AG04449 (cell line): ENCODE measurements at places on chromosomes 2 and 18.

DNA sequence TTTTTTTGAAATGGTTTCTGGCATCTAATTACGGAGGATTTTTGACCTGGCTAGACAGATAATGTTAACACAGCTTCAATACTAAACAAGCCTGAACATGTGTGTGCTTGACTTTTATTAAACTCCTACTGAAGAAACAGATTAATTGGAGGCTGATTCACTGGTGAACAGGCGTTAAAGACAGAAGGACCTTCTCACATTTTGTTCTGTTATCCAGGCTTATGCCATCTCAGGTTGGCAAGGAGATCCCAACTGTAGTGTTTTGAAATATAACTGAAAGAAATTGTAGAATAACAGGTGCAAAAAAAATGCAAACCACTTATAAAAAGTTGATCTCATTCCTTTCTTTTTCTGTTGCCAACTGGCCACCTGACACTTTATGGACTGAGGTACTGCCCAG is 269.6 kb downstream of the ARHGAP15 start:
- no peak for DNase-seq

DNA sequence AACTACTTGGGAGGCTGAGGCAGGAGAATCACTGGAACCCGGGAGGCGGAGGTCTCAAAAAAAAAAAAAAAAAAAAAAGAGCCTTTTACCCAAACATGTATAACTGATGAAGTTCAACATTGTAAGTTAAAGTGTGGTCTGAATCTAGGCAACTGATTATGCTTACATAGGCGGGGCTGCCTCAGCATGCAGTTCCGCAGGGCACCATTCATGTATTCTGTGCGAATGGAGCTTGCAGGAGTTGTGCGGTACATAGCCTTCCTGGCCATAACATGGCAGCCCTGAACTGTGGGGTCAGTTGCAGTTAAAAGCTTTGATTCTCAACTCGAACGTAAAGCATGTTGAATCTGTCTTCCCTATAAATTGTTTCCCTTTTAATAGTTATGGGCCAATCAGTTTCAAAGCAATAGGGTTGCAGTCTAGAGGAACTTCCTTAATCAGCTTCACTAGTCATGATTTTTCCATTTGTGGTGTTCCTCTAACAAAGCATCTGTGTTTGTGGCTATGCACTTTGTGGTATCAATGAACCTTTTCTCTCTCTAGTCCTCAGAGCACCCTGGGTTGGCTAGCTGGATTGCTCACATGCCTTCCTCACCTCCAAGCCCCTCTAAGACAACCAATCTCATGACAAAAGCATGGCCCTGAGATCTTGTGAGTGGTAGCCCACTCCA is 30.6 kb upstream of the CEP68 start:
- no peak for DNase-seq

- no peak for DNase-seq
These were observed 176.6 kb downstream of the KLHL29 start for GRCh38 chr2:23561544-23561943.

DNA sequence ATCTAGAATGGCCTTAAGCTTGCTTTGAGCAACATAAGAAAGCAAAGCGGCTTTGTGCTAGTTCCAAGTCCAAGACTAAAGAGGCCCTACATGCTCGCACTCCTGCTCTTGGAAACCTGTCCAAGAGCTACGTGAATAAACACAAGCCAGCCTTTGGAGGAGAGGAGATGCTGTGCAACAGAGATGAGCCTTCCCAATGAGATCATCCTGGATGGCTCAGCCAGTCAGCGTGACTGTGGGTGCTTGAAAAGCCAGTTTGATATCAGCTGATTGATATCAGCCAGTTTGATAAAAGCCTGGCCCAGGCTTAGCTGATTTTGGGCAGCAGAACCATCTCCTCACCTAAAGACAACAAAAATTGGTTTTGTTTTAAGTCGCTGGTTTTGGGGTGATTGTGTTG is 481.0 kb upstream of the DSEL start:
- no peak for DNase-seq

DNA sequence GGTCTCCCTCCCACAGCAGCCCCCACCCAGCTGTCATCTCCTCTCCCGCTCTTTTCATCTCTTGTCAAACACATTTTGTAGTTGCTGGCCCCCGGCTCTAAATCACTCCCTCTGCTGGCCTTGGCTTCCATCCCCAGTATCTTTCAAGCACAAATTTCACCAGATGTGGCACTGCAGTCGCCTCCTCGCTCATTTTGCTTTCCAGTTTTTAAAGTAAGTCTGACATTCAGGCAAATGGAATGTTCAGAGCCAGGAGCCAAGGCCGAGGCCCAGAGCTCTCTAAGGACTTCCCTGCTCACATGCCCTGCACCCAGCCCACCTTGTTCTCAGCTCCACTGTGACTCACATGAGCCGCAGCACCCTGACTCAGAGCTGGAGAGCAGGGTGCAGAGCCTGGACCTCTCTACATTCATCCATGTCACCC is 158.4 kb downstream of the GALNT14 start:
- DNase-seq, result peak; percentile 33

- no peak for DNase-seq
These were observed 216.4 kb upstream of the MYT1L start for GRCh38 chr2:2547451-2547850.

- no peak for DNase-seq
These were observed 19.4 kb upstream of the RNF138 start for GRCh38 chr18:32072321-32072720.

GRCh38 chr18:10482363-10482984 is 28.0 kb downstream of the APCDD1 start:
- no peak for DNase-seq

- DNase-seq, result no peak
These were observed 893.5 kb downstream of the SUCLG1 start for GRCh38 chr2:83565626-83566025.

DNA sequence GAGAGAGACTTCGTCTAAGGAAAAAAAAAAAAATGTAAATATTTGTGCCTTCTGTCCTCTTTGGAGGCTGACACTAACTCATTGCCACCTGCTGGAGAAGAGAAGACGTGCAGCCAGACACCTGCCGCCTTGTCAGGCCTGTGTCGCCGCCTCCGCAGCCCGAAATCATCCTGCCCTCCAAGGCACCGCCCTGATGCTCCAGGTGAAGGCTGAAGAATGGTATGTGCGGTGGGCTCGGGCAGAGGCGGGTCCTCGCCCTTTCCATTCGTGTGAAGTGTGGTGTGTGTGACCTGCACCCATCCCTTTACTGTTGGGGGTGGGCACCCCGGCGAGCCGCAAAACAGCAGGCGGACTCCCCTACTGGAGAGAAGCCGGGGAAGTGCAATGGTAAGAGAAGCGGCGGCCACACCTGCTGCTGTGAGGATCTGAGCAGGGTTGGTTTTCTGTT is 60.4 kb downstream of the FAM161A start:
- no peak for DNase-seq

DNA sequence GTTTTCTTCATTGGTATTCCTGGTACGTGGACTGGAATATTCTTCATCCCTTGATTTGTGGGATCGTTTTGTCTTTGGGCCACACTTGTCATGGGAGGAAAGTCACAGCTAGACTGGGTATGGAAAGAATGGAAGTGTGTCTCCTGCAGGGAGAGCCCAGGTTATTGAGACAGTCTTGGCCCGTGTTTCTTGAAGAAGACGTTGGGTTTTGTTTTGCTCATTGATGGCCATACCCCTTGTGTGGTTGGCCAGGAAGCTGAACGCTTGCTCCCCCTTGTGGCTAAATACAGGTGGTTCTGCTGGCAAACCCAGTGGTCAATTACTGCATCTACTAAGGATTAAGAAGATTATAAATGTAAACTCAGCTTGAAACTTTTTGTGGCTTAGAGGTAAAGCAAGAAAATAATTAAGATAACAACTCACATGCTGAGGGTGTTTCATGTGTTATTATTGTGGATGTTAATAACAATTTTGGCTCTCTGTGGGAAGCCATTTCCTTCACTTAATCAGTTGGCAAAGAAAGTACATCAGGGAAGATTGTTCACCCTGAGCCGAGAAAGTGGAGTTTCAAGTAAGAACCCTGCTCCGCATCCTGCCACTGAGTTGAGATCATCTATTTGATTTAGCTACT is 91.8 kb downstream of the NEDD4L start:
- DNase-seq, result no peak

DNA sequence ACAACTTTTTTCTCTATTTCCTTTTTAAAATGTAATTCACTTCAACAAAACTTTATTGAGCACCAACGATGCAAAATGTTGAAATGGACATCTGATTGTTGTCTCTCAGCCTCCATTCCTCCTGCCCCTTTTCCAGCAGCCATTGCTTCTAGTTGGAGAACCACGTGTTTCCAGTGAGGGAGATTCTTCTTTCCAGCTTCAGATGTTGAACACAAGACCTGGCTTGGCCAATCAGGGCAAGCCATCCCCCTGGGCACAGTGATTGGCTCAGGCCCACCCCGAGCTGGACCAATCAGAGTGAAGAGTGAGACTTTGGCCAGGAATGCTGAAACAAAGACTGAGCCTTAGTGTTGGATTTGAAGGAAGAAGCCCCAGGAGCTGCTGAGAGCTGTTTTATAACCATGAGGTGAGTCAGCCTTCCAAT is 59.0 kb downstream of the E2F6 start:
- DNase-seq, result no peak

DNA sequence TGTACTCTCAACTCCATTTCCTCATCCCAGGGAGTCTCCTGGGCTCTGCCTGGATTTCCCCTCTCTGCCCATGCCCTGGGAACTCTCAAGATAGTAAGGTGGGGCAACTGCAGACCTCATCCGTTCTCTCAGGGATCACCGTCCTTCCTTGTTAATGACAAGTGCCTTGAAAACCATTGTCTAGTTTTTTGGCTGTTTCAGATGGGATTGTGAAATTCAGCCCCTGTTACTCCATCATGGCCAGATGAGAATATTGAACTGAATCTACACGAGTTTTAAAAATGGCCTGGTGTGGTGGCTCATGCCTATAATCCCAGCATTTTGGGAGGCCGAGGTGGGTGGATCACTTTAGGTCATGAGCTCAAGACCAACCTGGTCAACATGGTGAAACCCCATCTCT is 665 bp upstream of the HRH4 start:
- no peak for DNase-seq

DNA sequence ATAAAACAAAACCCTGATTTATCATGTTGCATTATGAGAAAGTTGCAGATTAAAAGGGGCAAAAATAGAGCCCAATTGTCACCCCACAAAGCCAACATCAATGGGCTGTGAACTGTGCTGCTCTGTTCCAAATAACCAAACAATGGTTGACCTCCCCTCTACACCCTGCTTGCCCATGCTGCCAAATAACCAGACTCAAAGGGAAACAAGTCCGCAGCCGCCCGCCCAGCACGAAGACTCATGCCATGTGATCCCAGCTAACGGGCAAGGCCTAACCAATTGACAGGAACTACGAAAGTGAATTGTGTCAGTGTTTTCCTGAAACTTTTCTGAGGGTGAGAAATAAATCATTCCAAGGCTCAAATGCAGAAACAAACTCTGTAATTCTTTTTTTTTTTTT is 97.9 kb upstream of the RIOK3 start:
- DNase-seq, result no peak

DNA sequence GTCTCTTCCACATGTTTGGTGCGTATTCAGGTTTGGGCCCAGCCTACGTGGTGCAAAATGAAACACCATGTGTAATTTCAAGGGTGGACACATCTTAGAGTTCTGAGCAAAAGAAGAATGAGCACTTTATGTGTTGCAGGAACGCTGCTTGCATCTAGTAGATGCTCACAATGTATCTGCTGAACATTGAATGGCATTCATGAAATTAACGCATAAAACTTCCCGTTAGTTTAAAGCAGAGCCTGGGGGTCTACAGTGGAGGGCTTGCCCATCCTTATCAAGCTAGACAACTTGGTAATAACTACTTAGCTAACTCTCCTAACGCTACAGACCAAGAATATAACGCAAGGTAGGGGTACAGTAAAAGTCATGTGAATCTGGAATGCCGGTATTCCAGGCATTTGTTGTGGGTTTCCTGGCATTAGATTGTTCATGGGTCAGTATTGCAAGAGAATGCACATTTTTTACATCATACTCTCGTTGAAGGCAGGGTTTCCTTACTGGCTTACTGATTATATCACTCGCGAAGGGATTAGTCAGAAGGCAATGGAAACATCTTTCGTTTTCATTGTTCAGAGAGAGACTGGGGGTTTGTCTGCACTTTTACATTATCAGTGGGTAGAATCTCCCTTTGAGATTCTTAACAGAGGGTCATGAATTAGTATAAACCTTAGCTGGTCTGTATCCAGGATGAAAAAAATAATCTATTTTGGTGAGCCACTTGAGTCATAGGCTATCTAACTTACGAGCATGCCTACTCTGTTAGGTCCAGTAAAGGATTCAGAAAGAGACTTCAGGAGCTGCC is 229.5 kb upstream of the EPAS1 start:
- peak; percentile 97 for DNase-seq

DNA sequence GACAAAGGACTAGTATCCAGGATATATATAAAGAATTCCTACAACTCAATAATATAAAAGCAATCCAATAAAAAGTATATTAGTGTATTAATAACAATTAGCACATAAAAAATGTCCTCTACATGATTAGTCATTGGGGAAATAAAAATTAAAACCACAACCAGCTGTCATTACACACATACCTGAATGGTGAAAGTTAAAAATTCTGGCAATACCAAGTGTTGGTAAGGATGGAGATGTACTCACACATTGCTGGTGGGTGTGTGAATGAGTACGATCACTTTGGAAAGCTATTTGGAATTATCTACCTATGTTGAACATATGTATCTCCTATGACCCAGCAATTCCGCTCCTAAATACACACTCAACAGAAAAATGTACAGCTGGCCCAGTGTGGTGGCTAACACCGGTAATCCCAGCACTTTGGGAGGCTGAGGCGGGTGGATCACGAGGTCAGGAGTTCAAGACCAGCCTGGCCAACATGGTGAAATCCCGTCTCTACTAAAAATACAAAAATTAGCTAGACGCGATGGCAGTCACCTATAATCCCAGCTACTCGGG is 14.3 kb upstream of the NOL10 start:
- DNase-seq, result no peak

GRCh38 chr2:75722687-75723086 is 12.0 kb upstream of the GCFC2 start:
- DNase-seq, result no peak

DNA sequence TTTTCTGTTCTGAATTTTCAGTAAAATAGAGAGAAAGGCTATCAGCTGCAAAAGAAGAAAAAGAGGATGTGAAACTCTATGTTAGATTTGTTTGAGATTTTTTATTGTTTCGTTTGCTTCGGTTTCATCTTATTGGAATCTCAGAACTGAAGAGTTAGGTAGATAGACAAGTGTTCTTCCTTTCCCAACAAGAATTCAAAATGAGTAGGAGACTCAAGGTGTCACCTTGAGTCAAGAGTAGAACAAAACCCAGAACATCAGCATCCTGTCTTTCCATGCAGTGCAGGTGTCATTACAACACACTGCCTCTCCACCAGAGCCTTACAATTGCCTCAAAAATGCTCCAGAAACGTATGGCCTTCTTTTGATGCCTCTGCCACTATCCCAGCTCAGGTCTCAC is 21.1 kb downstream of the NBAS start:
- DNase-seq, result no peak

GRCh38 chr2:162293122-162293786 is 25.2 kb downstream of the IFIH1 start:
- no peak for DNase-seq

GRCh38 chr2:61619561-61619960 is 81.4 kb upstream of the XPO1 start:
- no peak for DNase-seq
